NCI-H526 (cell line): ENCODE measurements at places on chromosomes 16 and 17.

DNA sequence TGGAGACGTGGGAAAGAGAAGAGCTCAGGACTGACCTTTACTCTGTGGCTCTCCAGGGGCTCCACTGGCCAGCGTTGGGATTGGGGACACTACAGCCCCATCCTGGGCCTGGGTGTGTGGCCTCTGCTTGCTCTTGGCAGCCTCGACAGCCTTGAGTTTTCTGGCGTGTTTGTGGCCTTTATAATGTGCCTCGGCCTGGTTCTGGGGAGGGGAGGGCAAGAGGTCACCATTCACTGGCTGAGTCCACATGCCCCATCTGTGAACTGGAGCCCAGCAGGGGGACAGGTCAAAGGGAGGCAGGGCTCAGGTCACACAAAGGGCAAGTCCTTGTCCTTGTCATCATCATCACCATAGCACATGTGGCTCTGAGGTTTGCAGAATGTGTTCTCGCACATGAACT is 11.7 kb downstream of the NKIRAS2 start:
- DNase-seq: no peak

GRCh38 chr16:4743226-4743878 is 9.0 kb downstream of the DNAAF8 start:
- DNase-seq: no peak

- peak; percentile 81 for DNase-seq
Measured at GRCh38 chr17:8060274-8060673, 21.4 kb downstream of the ALOX15B start.

- DNase-seq: no peak
Measured at GRCh38 chr17:31357091-31357490, 34.4 kb upstream of the RAB11FIP4 start.

DNA sequence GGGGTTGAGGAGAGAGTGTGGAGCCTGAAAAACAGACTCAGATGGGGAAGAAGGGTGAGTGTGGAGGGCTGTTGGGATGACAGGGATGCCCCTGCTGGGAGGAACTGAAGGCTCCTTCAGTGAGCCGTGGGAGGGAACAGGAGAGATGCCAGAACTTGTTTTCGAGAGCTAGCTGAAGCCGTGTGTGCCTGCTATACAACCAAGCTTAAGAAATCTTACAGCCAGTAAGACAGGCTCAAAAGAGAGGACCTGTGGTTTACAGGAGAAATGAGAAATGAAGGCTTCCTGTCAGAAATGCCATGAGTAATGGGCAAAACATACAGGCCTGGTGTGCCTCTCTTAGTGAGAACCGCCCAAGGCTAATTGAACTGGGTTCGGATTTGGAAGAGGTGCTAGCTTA is 99.6 kb downstream of the SPACA3 start:
- no peak for DNase-seq

DNA sequence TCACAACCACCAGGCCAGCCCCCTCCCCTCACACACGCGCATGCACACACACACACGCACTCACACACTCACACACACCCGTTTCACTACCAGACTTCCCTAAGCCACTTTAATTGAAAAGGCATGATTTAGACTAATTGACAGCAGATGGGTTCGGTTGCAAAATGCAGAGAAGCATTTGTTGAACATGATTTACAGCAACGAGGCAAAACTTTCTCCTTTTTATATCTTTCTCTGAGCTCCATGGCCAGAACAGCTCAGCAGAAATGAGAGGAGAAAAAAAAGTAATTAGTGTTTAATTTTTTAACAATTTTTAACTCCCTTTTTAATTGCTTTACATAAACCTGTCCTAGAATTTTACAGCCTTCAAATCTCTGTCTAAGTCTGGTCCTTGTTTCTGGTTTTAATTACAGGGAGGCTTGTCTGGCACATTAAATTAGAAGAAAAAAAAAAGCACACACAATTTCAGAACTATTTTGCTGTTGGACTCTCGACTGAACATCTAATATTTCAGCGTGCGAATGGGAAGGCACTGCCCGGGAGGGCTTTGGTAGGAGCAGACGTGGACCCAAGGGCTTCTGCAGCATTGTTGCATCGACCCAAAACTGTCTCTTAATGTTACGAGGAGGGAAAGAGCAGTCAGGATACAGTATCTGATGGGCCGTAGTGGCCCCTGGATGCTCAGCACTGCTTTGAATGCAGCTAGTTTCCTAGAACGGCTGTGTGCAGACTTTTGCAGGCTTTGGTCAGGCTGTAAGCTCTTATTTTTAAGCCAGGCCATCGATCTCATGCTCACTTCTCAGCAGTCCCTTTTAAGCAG is 255.9 kb downstream of the SOX9 start:
- no peak for DNase-seq

DNA sequence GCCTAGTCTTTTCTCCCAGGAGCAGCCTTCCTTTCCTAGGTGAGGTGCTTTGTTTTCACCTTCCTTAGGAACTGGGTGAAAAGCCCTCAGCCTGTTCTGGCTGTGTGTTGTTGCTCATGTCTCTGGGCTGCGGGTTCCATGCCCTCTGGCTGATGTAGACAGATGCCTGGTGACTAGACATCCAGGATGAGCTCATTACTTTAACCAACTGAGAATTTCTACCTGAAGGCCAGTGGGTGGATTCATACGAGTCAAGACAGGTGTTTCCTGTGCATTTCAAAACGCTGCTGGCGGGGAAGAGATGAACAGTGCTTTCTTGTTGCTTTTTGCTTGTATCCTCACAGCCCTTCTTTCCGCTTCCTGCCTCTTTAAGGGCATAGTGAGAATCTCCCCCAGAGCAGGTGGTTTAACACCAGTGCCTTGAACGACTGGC is 22.3 kb downstream of the SAP30BP start:
- DNase-seq: no peak

DNA sequence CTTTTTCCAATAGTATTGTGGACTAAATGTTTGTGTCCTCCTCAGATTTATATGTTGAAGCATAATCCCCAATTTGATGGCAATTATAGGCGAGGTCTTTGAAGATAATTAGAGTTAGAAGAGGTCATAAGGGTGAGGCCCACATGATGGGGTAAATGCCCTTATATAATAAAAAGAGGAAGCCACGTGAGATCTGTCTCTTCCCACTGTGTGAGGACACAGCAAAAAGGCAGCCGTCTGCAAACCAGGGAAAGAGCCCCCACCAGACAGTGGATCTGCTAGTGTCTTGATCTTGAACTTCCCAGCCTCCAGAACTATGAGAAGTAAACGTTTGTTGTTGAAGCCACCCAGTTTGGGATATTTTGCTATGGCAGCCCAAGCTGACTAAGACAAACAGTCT is 76.0 kb downstream of the LYRM1 start:
- no peak for DNase-seq

DNA sequence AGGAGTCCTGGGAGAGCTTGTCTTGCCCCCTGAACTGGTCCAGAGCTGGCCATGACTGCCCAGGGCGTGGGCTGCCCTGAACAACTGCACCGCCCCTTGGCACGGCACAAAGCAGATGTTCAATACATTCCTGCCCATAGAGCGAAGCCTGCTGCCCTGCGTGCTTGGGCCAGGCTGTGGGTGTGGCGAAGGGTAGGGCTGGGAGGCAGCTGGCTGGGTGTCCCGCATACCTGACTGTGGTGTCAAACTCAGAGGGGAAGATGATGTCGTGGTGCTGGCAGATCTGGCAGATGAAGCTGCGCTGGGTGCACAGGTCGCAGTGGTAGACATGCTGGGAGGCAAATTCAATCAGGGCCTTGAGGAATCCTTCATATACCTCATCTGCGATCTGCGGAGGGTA is 124.2 kb upstream of the SMURF2 start:
- DNase-seq: no peak

- DNase-seq: no peak
Measured at GRCh38 chr16:58425756-58426494, 33.7 kb downstream of the GINS3 start.

GRCh38 chr16:71840052-71840451 is 5.7 kb upstream of the ATXN1L start:
- DNase-seq: no peak
